ENCODE measurements at places on chromosomes 6 and 20. TPM values are rescaled to one million over a fixed set of nuclear protein-coding genes. Genes with fewer than 3 reads are reported as not detected.

Gene LAMA2
- polyA plus RNA-seq, result 9.7 TPM

Gene FAM162B
- 9.9 TPM for polyA plus RNA-seq

Gene SMOC2
- 34.4 TPM for polyA plus RNA-seq

Gene CRISP3
- polyA plus RNA-seq, result 3.1 TPM

Gene C2
- polyA plus RNA-seq, result 20.4 TPM

Gene CGA
- polyA plus RNA-seq, result not detected

Gene B3GAT2
- 0.09 TPM for polyA plus RNA-seq

Gene LCA5
- 1.1 TPM for polyA plus RNA-seq

Gene BTNL2
- not detected for polyA plus RNA-seq

Gene IYD
- not detected for polyA plus RNA-seq

Gene GHRH
- not detected for polyA plus RNA-seq

Gene XPO5
- 9.8 TPM for polyA plus RNA-seq

Gene SLA2
- polyA plus RNA-seq, result 0.14 TPM

Gene NHLRC1
- polyA plus RNA-seq, result 1.6 TPM

Gene RGS17
- 0.22 TPM for polyA plus RNA-seq

Gene SYNCRIP
- 42.6 TPM for polyA plus RNA-seq

Gene RSPO3
- 27.6 TPM for polyA plus RNA-seq

Gene GMPR
- polyA plus RNA-seq, result 7.7 TPM

Gene MAPK13
- polyA plus RNA-seq, result 35.1 TPM

Gene BCAS1
- polyA plus RNA-seq, result 0.24 TPM

Gene GRM4
- 0.03 TPM for polyA plus RNA-seq

Gene NR2E1
- 0.02 TPM for polyA plus RNA-seq

Gene CLVS2
- polyA plus RNA-seq, result not detected

Gene ELOVL4
- not detected for polyA plus RNA-seq

Gene KCNK16
- 5.0 TPM for polyA plus RNA-seq

Gene BTBD9
- polyA plus RNA-seq, result 2.4 TPM

Gene MAP7
- polyA plus RNA-seq, result 13.1 TPM

Gene OTOR
- not detected for polyA plus RNA-seq
